ENCODE measurements at places on chromosomes 16 and 17.

DNA sequence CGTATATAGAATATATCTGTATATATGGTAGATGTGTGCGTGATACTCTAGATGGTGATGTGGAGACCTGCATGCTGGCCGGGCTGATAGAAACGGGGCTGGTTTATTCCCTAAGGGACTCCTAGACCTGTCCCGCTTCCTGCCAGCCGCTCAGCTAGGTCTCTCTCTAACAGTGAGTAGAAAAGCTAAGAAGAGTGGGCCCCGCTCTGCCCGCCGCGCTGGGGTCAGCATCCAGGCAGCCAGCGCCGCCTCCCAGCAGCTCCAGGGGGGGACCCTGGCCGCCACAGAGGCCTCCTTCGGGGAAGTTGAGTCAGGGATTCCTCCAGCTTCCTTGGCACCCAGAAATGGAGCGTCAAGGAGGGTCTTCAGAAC is 9.4 kb downstream of the CYGB start:
- DNase-seq = no peak

DNA sequence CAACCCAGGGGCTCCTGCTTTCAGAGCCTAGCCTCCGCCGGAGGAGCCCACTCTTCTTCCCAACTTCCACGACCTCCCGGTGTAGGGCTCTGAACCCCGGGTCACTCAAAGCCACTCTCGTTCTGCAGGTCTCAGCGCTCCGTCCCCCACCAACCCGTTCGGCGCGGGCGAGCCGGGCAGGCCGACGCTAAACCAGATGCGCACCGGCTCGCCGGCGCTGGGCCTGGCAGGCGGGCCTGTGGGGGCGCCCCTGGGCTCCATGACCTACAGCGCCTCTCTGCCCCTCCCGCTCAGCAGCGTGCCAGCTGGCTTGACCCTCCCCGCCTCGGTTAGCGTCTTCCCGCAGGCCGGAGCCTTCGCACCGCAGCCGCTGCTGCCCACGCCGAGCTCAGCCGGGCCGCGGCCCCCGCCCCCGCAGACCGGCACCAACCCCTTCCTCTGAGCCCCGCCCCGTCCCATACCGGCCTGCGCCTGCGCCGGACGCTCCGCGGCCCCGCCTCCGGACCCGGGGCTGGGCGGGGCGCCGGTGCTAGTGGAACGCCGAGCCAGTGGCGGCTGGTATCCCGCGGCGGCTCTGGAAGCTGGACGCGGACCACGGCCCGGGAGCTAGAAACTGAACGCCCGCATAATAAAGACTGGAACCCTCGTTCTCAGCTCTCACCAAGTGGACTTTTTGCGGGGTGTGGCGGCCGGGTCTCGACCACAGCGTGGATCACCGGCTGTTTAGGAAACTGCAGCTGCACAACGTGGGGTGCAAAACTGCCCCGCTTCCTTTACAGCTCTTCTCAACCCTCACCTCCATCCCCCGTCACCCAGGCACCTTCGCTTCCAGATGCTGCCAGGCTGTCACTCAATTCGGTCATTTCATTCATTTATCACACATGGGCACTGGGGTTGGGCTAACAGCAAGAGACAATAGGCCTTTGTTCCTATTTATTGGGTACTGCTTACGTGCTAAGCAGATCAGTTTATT is 5.0 kb upstream of the SPATA20 start:
- DNase-seq = peak; percentile 81

GRCh38 chr17:29004081-29004692 is 1.6 kb downstream of the SEZ6 start:
- no peak for DNase-seq

- DNase-seq = no peak
These were observed 953.9 kb upstream of the GOT2 start for GRCh38 chr16:59688006-59688405.

DNA sequence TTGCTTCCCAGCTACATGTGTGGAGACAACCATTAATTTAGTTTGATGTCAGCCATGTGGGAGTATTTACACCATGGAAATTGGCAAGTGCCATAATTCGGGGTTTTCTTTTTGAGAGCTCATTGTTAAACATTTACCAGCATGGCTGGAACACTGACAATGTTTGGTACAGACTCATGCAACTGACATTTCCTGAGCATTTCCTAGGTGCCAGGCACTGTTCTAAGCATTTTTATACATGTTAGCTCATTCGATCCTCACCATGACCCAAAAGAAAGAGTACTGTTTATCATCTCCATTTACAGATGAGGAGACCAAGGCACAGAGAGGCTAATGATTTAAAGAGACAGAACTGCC is 86.9 kb downstream of the FOXL1 start:
- peak; percentile 32 for DNase-seq

DNA sequence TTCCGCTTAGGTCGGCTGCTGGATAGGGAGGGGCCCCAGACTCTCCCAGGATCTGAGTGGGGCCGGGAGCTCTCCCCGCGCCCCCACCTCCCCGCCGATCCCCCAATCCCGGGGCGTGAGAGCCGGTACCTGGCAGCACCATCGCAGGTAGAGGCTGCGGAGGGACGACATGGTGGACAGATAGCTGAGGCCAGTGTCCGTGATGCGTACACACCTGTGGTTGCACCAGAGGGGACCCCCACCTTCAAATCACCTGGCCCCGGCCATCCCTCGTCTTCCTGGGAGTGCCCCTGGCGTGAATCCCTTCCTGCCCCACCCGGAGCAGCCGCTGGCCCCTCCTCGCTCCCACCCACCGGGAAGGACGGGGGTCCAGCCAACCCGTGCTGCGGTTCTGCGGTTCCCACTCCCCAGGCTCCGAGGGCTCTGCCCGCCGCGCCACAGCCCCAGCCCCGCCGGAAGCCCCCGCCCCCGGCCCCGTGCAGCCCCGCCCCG is 4.7 kb upstream of the WDR24 start:
- DNase-seq = no peak

DNA sequence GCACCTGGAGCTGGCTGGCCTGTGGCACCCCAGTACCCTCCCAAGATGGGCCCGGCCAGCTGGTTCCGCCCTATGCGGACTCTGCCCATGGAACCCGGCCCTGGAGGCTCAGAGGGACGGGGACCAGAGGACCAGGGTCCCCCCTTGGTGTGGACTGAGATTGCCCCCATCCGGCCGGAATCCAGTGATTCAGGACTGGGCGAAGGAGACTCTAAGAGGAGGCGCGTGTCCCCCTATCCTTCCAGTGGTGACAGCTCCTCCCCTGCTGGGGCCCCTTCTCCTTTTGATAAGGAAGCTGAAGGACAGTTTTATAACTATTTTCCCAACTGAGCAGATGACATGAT is 12.0 kb downstream of the TBX21 start:
- no peak for DNase-seq

GRCh38 chr17:18191967-18192366 is 8.3 kb downstream of the ALKBH5 start:
- no peak for DNase-seq

DNA sequence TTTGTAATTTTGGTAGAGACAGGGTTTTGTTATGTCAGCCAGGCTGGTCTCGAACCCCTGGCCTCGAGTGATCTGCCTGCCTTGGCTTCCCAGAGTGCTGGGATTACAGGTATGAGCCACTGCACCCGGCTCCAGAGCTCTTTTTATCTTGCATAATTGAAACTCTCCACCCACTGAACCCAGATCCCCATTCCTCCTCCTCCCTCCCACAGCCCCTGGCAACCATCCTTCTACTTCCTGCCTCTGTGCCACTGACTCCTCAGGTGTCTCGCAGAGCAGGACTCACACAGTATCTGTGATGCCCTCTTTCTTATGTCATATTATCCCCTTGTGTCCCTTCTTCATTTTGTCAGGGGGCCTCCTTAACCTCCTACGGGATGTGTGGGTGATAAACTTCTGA is 340.7 kb downstream of the SLC39A11 start:
- no peak for DNase-seq

GRCh38 chr16:4979736-4980660 is 21.9 kb downstream of the SEC14L5 start:
- no peak for DNase-seq

DNA sequence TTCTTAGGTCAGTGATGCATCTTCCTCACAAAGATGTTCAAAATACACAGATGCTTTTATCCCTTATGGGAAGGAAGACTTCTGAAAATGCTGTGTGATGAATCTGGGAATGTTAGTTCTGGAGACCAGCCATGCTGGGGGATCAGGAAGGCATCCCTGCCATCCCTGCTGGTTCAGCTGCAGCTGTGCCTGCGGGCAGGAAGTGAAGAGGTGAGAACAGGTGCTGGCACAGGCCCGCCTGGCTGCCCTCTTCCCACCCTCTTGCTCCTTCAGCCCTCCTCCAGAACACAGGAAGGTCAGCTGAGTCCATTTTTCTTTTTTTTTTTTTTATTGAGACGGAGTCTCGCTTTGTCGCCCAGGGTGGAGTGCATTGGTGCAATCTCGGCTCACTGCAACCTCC is 15.2 kb downstream of the RAB11FIP3 start:
- DNase-seq = no peak

DNA sequence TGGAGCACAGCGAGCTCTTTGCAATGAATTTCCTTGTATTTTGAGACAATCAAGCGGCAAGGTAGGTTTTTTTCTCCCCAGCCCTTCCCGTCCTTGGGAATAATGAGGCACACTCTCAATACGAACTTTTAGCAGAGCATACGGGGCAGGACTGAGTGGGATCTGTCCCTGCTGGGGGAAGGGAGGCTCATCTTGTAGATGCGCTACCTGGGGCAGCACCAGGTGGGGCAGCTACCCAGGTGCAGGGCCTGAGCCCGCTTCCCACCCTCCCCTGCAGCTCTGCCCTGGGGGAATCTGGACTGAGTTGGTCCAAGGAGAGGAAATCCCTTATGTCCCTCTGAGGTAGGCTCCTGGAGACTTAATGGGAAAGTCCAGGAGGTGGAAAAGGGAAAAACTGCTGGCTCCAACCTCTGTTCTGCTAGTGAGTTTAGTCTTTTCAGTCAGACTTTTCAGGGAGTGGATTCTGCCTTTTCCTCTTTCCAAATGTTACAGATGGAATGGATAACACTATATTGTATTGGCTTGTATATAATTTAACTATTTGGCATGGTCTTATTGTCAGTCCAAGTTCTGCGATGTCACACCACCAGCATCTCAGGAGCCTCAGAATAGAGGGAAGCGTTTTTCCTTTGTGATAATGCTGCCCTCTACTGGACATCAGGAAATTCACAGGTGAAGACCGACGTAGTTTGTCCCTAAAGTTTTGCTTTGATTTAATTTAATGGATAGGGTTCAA is 9.6 kb upstream of the CES1 start:
- peak; percentile 56 for DNase-seq

DNA sequence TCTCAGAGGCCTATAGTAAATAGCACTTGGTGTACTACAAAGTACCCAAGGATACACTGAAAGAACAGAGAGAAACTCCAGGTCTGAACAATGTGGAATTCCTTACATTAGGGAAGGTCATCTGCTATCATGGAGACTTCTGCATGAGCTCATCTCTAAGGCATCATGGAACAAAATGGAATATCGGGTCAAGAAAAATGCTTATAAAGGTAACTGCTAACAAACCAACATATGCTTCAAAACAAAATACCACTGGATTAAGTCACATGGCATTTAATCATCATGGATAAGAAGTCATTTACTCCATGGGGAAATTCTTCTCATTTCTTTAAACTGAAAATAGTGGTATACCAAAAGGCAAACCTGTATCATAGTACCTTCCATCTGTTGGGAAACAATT is 34.2 kb downstream of the TXNDC11 start:
- no peak for DNase-seq

DNA sequence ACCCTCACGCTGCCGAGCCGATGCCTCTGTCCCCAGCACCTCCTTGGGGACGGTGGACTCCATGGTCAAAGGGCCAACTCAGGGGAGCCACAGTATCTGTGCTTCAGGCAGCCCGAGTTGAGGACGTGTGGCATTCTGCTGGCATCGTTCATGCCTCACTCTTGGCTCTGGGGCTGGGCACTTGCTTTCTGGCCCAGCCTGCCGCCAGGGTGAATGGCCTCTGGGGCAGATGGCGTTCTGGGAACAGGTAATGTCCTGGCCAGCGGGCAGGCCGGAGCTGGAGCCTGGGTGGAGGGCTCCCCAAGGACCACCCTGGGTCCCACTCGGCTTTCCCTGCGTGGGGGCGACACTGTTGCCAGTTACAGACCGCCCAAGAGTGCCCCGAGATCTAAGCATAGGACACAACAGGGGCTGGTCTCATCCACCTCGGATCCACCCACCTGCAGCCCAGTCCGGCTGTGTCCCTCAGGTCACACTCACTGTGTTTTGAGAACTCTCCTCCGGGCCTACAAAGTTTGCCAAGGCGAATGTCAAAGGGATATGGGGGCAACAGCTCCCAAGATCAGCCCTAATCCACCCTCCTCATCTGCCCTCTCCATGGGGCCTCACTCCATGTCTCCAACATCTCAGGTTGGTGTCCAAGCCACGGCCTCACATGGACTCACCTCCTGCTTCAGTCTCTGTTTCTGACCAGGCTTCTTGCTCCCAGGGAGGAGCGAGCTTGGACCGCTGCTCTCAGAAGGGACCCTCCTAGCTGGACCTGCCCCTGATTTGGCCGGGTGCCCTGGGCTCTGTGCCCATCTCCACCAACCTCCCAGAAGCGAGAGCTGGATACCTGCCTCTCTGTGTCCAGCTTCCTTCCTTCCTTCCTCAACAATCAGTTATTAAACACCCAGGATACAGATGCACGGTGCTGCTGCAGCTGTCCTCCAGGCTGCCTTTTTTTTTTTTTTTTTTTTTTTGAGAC is 60.8 kb downstream of the TMEM235 start:
- DNase-seq = no peak

DNA sequence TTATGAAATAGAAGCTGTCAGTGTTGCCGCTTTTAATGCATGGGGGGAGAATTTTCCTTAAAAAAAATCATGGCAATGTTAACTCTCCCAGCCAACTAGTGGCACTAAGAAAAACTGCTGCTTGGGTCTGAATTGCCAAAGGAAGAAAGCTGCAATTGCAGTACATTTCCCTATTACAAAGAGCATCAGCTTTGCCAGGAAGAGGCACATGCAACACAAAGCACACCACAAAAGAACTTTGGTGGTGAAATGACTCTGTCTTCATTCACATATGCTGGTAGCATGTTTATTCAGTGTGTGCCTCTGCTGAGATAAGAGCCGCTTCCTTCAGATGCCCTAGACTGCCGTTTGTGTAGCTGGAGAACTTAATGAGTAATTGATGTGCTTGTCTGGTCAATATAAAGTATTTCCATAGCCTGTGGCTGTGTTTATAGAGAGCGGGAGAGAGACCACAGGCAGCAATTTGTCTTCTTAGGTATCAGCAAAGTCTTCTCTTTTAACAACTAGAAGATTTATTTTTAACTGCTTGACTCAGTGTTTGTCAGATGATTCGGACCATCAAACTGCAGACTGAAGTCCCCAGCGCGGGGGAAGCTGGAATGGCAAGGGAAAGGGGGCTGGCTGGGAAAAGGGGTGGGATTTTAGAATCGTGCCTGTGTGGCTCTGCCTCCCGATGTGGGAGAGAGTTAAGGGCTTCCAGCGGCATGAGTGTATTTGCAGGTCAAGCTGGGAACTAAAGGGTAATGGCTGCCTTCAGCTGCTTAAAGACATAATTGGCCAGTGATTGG is 115.1 kb downstream of the MRTFB start:
- DNase-seq = no peak

DNA sequence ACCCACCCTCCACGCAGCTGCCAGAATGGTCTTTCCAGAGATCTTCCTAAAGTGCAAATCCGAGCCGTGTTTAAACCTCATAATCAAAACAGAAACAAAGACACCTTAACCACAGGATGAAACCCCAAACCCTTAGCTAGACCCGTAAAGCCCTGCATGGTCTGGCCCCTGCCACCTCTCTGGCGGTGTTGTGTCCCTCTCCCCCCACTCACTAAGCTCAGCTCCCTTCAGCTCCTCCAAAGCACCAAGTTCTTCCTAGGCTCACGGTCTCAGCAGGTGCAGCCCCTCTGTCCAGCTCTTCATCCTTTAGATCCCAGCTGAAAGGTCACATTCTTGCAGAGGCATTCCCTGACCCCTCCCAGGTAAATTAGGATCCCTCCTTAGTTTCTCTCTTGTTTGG is 4.4 kb upstream of the NXPH3 start:
- DNase-seq = no peak

GRCh38 chr16:50037662-50038220 is 12.7 kb downstream of the CNEP1R1 start:
- no peak for DNase-seq

Data from HepG2 (cell line).